ENCODE measurements at places on chromosomes 2 and 18.

GRCh38 chr2:171553236-171553635 is 31.0 kb downstream of the CYBRD1 start:
- no peak for DNase-seq

DNA sequence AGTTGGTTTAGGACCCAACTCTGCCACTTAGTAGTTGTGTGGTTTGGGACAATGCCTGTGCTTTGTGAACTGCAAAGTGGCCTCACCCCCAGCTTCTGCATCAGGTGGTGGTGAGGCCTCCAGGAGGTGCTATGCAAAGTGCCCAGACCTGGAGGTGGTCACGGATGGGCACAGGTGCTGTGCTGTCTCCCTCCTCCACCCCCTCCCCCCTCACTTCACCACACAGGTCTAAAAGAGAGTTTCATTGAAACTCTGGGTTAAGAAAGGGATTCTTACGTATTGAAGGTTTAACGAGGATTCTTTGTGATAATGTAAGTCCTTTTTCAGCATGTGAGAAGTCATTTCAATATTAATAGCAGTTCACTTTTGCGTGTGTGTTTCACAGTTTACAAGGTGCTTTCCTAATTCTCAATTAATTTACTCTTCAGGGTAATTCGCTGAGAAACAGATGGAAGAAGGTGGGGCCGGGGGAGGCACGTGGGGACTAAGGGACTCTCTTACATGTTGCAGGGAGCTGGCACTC is 369.9 kb downstream of the LPIN1 start:
- no peak for DNase-seq

GRCh38 chr2:217934321-217935131 is 68.3 kb downstream of the TNS1 start:
- DNase-seq, result no peak

DNA sequence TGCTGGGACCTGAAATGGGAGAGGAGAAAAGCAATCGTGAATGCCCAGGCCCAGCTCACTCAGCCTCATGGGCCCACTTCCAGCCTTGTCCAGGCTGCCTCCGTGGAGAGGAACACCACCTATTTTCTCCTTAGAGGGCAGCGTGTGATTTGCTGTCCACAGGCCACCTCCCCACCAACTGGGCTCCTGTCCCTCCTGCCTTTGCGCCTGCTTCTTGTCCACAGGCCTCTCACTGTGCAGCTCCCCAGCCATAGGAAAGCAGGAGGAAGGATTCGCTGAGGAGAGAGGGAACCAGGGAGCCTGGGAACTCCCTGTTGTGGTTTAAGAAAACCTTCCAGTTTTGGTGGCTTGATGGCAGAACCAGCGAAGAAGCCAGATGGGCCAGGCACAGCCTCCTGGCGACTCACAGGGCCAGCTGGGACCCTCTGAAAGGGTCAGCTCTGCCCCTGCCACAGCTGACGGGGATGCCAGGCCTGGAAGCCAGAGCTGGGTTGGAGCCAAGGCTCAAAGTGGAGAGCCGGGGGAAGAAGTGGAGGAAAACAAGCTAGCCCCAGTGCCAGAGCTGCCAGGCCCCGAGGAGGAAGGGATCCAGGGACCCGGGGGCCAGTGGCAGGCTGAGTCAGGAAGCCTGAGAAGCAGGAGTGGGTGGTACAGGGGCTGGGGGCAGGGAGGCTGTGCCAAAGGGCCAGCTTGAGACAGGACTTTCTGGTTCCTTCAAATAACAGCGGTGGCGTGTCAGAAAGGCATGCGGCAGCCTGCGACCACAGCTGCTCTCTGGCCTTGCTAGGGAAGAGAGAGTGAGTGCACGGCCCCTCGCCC is 9.9 kb downstream of the TMBIM1 start:
- DNase-seq, result peak; percentile 60

DNA sequence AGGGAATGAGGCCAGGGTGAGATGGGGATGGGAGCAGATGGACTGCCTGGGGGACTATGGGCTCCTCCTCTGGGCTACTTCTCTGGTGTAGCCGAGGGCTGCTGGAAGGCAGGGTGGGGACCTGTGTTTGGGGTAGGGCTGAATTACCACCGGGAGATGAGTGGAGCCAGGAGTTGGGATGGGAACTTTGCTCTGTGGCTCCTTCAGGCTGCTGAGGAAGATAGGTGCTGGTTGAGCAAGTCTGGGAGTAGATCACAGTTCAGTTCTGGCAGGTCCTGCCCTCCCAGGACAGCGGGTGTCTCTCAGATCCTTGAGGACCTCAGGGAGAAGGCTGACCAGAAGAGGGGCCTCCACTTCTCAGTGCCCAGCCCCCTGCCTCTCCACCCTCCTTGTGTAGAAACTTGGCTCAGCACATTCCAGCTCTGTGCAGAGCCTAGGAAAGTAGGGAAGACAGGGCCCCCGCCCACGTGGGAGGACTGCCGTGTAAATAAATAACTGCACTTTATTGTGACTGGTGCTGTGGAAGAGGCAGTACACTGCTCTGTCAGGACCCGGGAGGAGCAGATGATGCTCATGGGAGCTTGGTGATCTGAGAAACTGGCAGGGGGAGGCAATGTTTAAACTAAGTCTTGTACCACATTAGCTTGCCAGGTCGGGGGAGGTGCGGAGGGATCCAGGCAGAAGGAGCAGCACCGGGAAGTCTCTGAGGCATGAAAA is 15.3 kb downstream of the TET3 start:
- DNase-seq, result no peak

DNA sequence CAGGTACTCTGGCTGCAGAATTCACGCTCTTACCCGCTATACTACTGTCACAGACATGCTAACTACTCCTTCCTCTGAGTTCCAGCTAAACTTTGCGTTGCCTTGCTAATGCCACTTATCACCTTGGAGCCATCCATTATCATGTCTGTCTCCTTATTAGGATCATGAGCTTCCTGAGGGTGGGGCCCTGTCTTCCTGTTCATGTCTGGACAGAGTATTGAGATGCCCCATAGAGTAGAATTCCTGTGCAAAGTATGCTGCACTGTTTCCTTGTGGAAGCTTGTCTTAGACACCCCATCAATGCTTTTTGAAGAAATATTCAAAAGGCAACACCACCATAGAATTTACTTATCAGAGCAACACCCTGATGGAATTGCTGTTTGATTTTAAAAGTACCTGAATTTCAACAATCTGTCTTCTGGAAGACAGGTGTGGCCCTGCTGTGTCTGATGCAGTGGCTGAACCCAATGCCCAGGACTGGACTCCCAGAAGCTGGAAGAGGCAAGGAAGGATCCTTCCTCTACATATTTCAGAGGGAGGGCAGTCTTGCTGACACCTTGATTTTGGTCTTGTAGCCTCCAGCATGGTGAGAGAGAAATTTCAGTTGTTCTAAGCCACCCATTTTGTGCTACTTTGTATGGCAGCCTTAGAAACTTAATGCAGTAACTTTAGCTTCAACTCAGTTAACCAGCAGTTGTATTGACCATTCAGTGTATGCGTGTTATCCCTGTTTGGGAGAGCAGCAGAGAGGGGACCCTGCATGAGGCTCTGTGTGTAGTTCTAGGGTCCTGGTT is 5.6 kb downstream of the LAMA3 start:
- DNase-seq, result no peak

- DNase-seq, result no peak
These were observed 1271.7 kb downstream of the CNTNAP5 start for GRCh38 chr2:125296742-125297141.

DNA sequence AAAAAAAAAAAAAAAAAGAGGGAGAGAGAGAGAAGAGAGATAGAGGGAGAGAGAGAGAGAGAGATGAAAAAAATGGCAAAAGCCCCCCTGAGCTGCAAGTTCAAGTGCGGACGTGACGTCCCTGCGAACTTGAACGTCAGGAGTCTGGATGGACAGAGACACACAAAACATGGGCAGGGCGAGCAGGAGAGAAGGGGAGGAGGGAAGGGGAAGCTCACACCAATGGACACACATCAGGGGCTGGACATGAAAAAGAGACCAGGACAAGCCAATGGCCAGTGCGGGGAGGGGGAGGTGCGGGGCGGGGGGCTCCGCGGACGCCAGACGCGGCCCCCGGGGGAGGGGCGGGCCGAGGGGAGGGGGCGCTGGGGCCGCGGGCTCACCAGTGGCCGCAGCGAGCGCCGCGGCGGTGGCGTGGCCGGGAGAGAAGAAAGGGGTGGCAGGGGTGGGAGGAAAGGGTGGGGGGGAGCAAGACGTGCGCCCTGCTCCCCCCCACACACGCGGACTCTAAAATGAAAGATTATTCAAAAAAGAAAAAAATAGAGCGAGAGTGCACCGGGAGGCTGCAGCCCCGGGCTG is at the start of gene BCL11A:
TSS of gene BCL11A (minus strand) at position 160 of the 579 bp plus-strand sequence. CDS start 384 bp downstream, outside the sequence.
- DNase-seq, result no peak

Measured in putamen (tissue), 1 donor.